Stimulated activated CD4-positive, alpha-beta T cell treated with anti-CD3 and anti-CD28 coated beads, Interleukin-1b, Interleukin-23, amount 100 ng/mL, for 4 hours (primary cell): ENCODE measurements at places on chromosomes 7 and 10.

DNA sequence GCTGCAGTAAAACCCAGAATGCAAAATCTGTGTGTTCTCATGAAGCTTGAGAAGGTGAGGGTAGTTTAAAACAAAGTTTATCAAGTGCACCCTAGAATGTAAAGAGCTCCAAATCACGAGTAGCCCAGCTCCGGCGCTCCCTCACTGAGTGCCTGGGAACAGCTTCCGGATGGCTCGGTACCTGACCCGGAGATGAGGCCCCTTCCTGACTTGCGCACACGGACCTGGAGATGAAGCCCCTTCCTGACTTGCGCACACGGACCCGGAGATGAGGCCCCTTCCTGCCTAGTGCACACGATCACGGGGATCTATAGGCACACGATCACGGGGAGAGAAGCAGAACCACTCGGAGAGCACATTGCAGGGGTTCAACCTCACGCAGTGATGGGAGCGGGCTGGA lies 322.1 kb upstream of the RNF32 start:
- DNase-seq: no peak

- no peak for DNase-seq
Measured at GRCh38 chr10:9305018-9305655, 1250.6 kb downstream of the GATA3 start.

DNA sequence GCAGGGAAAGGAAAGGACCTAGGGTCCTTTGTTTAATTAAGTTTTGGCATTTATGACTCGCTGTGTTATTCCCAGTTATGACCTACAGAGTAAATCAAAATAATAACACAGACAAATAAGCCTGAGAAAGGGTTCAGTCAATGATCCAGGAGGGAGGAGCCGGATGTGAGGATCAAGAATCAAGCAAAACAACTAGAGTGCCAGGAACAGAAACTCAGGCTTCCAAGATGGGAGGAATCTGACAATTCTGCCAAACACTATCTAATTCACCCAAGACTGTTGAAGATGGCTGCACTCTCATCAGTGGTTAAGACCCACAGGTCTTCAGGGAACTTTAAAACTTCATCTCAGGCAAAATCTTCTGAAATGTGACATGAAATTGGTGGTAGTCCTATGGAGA lies 50.3 kb upstream of the PIP4K2A start:
- no peak for DNase-seq

GRCh38 chr7:75867390-75867717 lies 11.5 kb upstream of the RHBDD2 start:
- DNase-seq: no peak

DNA sequence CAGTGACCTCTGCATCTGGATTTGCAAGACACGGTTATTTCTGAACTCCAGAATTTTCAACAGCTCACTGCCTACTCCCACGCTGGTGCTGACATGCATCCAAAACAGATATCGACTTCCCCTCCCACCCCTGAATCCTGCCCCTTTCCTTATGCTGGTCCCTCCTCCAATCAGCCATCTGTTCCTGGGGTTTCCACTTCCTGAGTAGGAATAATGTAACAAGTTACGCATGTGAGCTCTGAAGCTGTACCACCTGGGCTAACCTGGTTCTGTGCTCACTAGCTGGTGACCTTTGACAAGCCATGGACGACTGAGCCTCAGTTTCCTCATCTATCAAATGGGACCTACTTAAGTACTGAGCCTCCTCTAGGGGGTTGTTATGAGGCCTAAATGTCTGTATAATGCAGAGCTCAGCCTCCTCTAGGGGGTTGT lies 1.7 kb upstream of the NCAPG2 start:
- no peak for DNase-seq

GRCh38 chr10:70479165-70479581 lies 606 bp downstream of the PALD1 start:
- no peak for DNase-seq

GRCh38 chr7:124896001-124896400 lies 33.6 kb downstream of the POT1 start:
- DNase-seq: no peak

DNA sequence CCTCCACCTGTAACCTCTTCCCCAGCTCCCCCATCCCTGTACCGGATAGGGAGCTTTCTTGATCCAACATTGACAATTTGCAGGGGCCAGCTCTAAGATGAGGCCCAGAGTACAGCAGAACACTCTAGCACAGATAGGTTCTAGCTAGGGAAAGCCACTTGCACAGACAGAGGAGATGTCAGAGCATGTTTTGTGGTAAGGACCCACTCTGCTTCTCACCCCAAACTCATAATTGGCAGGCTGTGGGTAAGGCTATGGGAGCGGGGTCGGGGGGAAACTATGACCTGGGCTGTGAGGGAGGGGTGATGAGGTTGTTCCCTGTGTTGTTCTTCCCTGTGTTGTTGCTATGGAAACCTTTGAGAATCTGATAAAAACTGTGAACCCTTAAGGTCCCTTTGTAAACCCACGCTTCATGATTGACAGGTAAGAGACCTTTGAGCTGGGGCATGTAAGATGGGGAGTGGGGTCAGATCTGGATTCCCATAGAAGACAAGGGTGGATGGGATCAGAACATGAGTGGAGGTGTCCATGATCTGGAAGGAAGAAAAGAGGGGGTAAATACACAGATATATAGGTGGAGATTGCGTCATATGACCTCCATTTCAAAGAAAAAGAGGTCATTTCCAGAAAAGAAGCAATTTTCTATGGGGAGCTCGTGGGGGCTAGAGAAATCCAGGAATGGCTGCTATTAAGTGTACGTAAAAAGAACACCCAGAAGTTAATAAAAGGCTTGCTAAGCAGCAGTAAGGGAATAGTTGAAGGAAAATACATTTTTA lies 4.0 kb downstream of the CALD1 start:
- DNase-seq: no peak

GRCh38 chr10:129601737-129602136 lies 134.7 kb downstream of the MGMT start:
- no peak for DNase-seq

DNA sequence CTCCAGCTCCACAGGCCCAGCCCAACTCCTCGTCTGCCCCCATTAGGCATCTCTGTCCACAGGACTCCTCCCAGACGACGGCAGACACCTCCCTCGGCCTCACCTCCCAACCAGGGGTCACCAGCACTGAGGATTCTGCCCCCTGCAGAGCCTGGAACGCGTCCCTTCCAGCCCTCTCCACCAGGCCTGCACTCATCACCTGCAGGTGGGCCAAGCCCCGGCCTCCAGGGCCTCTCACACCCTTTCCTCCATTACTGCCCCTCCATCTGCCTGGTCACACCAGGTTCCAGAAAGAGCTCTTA lies 42.7 kb upstream of the PDGFA start:
- no peak for DNase-seq

DNA sequence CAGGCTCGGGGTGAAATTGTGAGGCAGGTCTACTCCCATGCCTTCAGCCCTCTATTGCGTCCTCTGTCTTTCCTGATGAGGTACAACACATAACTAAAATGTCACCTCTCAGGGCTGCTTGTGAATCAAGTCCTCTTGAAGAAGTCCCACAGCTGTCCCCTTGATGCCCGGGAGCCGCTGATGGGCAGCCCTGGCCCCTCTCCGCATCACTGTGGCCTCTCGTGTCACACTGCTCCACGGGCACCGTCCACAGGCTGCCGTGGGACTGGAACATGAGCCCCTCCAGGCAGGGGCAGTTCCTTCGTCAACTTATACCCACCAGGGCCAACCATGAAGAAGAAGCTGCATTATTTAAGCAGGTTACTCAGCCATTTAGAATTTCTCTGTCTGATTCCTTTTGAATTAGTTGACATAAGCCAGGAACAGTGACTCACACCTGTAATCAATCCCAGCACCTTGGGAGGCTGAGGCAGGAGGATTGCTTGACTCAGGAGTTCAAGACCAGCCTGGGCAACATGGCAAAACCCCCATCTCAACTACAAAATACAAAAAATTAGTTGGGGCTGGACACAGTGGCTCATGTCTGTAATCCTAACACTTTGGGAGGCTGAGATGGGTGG lies 58.5 kb upstream of the UBE3C start:
- no peak for DNase-seq
